ENCODE measurements at places on chromosomes 6 and 20.

- no peak for DNase-seq
Measured at GRCh38 chr6:64050590-64050989, 415.0 kb downstream of the PHF3 start.

- DNase-seq, result peak; percentile 73
Measured at GRCh38 chr6:129280749-129281148, 397.8 kb downstream of the LAMA2 start.

DNA sequence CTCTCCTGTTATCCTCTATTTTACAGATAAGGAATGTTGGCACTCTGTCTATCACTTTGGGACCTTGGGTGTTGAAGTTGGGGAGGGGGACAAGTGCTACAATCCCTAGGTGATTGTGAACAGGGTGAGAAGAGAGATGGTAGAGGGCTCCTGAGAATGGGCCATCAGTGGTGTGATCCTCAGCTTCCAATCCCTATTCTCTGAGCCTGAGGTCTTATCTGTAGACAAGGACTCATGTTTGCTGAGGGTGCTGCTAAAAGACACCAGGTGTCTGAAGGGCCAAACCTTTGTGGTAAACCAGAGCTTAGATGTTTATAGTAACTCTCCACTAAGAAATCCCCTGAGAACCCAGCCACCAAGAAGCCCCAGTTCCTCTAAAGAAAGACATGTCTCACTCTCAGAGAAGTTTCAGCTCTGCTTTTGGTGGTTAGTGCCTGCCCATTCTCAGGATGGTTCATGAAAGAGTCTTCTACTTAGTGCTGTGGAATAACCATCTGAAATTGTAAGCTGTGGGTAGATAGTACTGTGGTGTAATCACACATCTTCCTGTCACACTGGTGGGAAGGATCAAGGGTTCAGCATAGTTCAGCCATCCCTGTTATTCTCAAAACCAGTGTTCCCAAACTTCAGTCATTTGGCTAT, 58.2 kb upstream of the IL20RA start:
- DNase-seq, result peak; percentile 26

GRCh38 chr20:50745634-50746137, 14.3 kb downstream of the PARD6B start:
- DNase-seq, result no peak

DNA sequence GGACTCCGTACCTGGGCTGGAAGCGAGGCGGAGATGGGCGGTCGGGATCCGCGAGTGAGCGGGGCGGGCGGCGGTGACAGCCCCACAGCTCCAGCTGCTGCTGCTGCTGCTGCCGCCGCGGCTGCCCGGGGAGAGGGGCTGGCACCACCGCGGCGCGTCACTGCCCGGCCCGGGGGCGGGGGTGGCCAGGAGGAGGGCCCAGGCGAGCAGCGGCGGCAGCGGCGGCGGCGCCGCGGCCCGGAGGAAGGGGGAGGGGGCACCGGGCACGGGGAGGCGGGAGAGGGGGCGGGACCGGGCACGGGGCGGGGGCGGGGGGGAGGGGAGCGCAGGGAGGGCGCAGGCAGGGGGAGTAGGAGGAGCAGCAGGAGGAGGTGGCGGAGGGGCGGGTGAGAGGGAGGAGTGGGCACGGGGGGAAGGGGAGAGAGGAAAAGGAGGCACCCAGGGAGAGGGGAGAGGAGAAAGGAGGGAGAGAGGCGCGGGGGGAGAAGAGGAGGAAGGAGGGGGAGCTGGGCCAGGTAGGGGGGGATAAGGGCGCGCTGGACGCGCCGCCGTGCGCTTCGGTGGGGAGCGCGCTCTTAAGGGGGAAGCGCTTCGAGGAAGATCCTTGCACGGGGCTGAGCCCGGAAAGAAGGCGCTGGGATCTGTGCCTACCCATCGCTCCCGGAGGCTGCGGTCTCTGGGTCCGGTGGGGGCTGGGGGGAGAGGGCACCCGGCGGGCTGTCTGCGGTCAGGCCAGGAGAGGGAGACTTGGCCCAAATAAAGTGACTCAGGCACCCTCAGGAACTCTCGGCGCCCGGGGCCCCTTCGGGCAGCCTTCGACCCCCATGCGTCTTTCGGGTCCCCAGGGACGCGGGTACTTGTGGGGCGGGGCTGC, 101.5 kb downstream of the NOL4L start:
- DNase-seq, result peak; percentile 80

DNA sequence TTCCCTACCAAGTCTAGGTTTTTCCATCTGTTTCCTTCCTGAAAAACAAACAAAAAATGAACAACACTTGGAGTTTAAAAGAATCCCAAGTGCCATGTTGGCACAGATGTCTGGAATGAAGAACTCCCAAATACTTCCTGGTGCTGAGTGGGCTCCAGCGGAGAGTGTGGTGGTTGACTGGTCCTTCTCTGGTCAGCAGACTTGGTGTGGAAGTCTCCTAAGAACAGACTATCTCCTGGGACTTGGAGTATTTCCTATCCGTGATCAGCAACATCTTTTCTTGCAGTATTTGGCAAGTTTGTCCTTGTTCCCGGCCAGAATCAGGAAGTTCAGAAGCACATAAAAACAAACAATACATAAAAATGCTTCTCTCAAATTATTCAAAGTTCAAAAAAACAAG, 154.1 kb downstream of the MTFR2 start:
- DNase-seq, result no peak

DNA sequence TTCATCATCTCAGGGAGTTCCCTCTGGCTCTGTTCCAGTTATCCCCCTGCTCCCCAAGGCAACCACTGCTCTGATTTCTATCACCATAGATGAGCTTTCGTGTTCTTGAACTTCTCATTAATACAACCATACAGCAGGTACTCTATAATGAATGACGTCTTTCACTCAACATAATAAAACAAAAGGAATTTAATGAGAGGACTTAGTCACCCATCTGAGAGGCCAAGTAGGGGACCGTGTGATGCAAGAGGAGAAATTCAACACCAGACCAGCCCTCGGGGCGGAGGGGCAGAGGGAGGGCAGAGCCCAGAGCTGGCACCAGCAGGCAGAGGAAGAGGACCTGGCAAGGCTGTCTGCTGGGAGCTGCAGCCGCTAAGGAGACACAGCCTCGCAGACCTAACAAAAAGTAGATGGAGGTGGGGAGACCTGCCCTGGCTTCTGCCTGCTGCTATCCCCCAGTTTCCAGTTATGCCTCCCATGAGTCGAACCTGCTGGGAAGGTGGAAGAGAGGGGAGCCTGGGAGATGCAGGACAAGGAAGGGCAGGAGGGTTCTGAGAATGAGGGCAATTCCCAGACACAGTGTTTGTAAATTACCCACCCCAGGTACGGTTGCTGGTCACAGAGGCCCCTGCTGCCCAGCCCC, 13.8 kb downstream of the CCN5 start:
- no peak for DNase-seq

DNA sequence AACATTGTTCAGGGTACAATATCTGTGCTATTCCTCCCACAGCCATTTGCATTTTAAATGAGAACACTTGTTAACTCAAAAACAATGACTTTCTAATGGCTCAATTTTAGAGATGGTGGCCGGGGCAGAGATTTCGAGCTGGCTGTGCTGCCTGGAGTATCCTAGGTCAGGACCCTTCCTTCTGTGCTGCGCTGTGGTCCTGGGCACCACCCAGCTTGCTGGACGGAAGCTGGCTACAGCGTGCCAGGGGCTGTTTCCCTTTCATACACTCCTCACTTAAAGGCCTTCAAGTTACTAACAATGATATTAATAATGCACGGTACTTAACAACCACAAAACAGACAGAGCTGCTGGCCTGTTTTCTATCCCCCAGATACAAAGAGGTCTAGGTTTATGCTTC, 194.4 kb upstream of the CST7 start:
- no peak for DNase-seq

GRCh38 chr6:41367700-41368099, 32.3 kb downstream of the NCR2 start:
- no peak for DNase-seq

- no peak for DNase-seq
Measured at GRCh38 chr6:45555981-45556771, 178.4 kb upstream of the SUPT3H start.

GRCh38 chr20:18395544-18395943, 71.3 kb downstream of the DZANK1 start:
- DNase-seq, result no peak

DNA sequence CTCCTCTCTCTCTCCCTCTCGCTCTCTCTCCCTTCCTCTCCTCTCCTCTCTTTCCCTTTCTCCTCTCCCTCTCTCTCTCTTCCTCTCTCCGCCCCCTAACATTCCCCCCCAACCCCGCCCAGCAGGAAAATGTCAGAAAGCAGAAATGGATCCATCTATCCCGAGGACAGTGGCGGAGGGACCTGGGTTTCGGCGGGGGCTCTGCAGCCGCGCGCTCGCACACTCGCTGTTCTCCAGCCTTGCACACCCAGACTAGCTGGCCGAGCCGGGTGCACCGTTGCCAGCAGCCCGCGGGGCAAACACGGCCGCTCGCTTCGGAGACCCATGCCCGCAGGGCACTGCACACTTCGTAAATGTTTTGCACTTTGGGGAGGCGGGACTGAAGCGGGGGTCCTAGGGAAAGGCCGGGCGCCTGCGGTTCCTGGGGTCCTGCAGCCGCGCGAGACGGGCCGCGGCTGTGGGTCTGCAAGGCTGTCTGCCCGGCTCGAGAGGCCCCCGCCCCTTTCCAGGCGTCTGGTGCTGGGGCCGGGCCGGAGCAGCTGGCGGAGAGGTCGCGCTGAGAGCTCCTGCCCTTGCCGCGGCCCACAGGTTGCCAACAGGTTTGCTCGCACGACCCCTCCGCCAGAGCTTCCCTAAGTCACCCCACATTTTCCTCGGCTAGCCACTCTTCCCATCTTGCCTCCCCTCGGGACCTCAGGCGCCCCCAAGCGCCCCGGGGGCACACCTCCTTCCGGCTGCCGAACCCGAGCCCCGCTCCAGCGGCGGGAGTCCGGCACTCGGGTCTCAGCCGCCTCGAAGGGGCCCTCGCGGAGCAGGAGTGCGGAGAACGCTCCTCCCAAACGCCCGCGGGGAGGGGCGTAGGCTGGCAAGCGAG, 818 bp upstream of the MDGA1 start:
- peak; percentile 73 for DNase-seq

- no peak for DNase-seq
Measured at GRCh38 chr20:13260650-13261279, 39.7 kb downstream of the ISM1 start.

DNA sequence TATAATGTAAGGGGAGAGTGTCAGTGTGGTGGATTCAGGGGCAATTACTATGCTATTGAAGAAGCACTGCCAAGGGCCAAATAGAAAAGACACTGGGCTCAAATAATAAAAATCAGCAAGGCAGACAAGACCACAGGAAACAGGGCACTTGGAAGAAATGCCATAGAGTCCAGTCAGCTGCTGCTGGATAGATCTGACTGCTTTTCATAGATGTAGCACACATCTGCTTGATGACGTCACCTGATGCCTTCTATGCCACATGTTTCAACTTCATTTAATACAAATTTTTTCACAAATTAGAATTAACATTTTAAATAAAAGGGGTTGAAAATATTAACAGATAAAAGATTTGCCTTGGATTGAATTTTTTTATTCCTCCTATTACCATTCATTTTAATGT, 23.9 kb upstream of the AHI1 start:
- no peak for DNase-seq

DNA sequence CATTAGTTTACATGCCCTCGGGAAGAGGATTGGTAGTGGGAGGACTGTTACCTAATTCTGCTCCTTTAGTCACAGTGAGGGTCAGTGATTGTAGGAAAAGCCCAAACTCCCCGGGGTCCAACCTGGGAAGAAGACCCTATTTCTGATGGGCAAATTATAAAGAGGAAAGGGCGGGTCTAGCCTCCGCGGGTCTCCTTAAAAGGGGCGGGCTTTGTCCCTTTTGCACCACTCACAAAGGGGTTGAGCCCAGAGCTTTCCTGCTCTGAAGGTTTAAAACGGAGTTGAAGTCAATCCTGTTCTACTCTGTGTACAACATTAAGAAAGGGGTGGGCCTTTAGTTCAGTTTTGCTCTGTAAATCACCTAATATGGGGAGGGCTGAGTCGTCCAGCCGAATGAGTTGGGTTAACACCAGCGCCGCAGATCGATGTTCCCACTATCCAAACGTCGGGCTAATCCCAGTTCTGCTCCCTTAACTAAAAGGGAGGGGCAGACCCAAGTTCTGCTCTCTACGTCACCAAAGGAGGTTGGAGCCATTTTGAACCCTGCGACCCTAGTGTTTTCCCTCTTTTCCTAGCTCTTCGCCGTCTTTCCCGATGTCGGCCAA, 920 bp upstream of the RNF5 start:
- DNase-seq, result peak; percentile 70

- peak; percentile 64 for DNase-seq
Measured at GRCh38 chr20:63442100-63442493, 30.4 kb downstream of the KCNQ2 start.

- no peak for DNase-seq
Measured at GRCh38 chr6:142874676-142875075, 70.3 kb downstream of the HIVEP2 start.

GRCh38 chr20:22490287-22491193, 93.8 kb downstream of the FOXA2 start:
- no peak for DNase-seq

- no peak for DNase-seq
Measured at GRCh38 chr6:127404133-127404532, 55.1 kb downstream of the KIAA0408 start.

DNA sequence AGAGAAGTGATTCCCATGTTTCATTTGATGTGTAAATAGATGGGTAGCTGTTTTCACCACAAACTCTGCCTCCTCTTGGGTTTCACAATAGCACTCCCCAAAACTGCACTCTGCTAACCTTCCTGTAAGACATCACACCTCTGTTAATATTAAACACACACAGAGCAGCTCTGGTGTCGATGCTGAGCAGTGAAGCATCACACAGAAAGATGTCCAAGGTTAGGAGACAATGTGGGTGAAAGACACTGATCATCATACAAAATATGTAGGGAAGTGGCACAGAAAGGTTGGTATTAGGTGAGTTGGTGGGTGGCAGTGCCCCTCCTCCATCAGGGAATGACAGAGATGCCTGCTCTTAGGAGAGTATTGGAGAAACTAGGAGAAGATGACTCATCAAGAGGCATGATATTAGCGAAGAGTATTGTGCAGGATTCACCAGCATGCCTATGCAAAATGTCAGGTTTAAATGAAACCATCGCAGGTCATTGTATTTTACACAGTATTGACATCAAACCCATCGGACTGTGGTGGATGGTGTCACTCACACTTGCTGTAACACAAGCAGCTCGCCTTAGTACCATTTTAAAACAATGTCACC, 199.7 kb downstream of the TBXT start:
- no peak for DNase-seq

Data from CD4-positive, alpha-beta T cell treated with Interleukin-10 for 1 hour (primary cell).